ENCODE measurements at places on chromosomes 3 and 15.

- no peak for DNase-seq
- no peaks in the 10 kb centered on the region for H3K27me3 ChIP-seq
- H3K36me3 ChIP-seq, result no peaks in the 10 kb centered on the region
- H3K4me1 ChIP-seq, result no peaks in the 10 kb centered on the region
- H3K27ac ChIP-seq, result no peak overlapping the region
Observed at GRCh38 chr15:97114900-97115760, 784.6 kb downstream of the NR2F2 start.

- no peaks in the 10 kb centered on the region for H3K36me3 ChIP-seq
- no peaks in the 10 kb centered on the region for H3K4me1 ChIP-seq
- H3K27ac ChIP-seq, result no peak overlapping the region
- H3K27me3 ChIP-seq, result no peaks in the 10 kb centered on the region
- no peak overlapping the region for H3K4me3 ChIP-seq
Observed at GRCh38 chr15:53675832-53676231, 83.6 kb downstream of the WDR72 start.

GRCh38 chr3:6066397-6066796 is 794.5 kb upstream of the GRM7 start:
- no peaks in the 10 kb centered on the region for H3K4me1 ChIP-seq
- H3K4me3 ChIP-seq, result no peak overlapping the region
- H3K27ac ChIP-seq, result no peak overlapping the region
- DNase-seq, result no peak
- H3K36me3 ChIP-seq, result no peaks in the 10 kb centered on the region
- no peaks in the 10 kb centered on the region for H3K27me3 ChIP-seq

DNA sequence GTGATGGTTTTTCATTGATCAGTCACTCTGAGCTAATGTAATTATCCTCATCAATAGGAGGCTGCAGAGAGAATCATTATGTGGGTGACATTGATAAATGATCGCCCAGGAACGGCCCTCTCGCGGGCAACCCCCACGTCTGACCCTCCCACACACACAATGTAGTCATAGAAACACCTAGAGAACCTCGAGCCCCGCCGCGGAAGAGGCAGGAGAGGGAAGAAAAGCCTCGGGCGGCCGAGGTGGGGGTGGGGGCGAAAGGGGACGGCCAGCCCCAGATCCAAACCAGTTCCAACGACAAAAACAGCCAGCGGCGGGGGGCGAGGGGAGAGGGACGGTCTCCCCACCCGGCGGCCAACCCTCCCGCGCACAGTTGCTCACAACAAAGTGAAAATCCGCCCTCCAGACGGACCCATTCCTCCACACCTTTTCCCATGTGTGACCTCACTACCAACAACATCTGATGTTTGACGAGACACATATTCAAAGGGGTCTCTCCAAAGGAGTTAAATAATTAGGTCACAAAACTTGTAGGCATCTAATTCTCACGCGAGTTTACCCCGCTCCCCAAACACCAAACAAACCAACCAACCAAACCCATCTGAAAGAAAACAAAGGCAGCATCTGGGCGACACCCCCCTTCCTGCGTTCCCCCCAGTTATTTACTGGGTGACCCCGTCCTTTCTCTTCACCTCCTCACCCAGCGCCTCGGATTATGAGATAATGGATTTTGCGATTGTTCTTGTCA is 213.0 kb downstream of the MEIS2 start:
- 0 out of 2 replicates have a peak, but pooled peaks cover 6% of the 10 kb centered on the region for H3K27me3 ChIP-seq
- peaks cover 14% of the 10 kb centered on the region for H3K4me1 ChIP-seq
- DNase-seq, result peak; percentile 23
- peaks cover 28% of the 10 kb centered on the region for H3K36me3 ChIP-seq

GRCh38 chr3:88282528-88283241 is 132.9 kb downstream of the C3orf38 start:
- no peaks in the 10 kb centered on the region for H3K36me3 ChIP-seq
- no peak overlapping the region for H3K27ac ChIP-seq
- DNase-seq, result no peak
- no peak overlapping the region for H3K4me3 ChIP-seq

DNA sequence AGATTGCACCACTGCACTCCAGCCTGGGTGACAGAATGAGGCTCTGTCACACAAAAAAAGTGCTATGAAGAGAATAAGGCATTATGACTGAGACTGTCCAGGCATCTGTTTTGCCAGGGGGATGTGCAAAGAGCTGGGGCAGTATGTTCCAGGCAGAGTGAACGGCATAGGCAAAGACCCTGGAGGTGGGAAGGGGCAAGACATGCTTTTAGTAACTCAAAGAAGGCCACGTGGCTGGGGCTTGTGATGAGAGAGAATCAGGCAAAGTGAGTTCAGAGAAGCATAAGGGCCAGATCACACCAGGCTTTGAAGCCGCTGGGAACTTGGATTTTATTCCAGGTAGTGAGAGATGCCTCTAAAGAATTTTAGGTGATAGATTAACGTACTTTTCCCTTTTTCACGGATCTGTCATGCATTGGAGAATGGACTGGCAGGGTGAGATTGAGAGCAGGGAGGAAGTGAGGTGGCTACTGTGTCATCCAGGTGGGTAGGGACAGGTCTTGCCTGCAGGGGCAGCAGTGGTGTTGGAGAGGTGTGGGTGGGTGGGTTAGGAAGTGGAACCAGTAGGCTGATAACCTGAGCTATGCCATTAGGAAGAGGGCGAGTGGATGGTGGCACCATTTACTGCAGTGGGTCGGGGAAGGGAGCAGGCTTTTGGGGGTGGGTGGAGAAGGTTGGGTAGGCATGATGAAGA is 31.7 kb downstream of the ATP2B2 start:
- no peak overlapping the region for H3K4me3 ChIP-seq
- H3K4me1 ChIP-seq, result no peaks in the 10 kb centered on the region
- peaks cover 16% of the 10 kb centered on the region for H3K27me3 ChIP-seq
- no peak overlapping the region for H3K27ac ChIP-seq

DNA sequence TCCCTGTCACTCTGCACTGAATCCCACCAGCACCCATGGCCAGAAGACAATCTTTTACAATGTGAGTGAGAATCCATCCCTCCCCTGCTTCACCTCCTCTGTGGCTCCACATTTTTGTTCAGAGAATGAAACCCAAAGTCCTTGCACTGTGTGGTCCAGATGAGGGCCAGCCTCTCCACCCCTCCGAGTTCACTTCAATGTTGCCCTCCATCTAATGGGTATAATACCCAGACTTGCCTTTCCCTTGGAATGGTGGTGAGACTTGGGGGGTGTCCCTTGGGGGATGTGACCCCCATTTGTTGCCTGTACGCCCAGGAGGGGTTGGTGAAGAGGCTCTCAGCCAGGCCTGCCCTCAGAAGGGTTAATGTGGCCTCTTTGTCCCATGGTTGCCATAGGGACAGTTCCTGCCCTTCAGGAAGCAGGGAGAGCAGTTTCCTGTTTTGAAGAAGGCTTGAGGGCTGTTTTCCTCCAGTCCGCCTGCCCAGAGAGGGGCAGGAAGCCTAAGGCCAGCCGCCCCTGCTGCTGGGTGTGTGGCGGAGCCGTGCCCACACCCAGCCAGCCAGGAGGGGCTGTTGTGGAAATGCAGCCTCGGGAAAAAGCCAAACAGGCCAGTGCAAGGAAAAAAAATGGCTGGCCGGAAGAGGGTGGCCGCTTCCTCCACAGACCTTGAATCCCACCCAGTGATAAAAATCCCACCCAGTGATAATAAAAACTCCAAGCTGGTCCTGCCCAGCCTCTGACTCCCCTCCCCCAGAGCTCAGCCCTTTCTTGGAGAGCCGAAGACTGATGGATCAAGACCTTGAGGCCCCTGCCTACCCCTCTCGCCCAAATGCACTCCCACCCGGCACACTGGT is 14.6 kb upstream of the FGD5 start:
- no peak overlapping the region for H3K4me3 ChIP-seq
- H3K4me1 ChIP-seq, result no peaks in the 10 kb centered on the region
- no peaks in the 10 kb centered on the region for H3K36me3 ChIP-seq

DNA sequence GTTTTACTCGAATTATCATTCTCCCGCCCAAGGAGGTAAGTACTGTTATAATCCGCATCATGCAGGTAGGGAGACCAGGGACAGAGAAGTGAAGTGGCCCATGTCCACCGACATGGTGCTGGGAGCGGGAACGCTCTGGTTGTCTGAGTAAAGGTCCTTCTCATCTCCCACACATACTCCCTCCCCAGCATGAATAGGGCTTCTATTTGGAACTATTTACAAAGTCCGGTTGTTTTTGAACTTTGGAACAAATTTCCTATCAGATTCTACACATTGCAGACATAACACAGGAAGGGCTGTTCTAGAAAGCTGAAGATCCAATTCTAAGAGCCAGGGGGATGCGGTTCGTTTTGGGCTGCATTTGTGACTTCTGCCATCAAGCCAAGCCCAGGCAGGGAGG is 94.8 kb upstream of the TLE3 start:
- no peaks in the 10 kb centered on the region for H3K36me3 ChIP-seq
- no peak overlapping the region for H3K27ac ChIP-seq
- no peaks in the 10 kb centered on the region for H3K27me3 ChIP-seq
- peaks cover 19% of the 10 kb centered on the region for H3K4me1 ChIP-seq
- no peak overlapping the region for H3K4me3 ChIP-seq

- no peak overlapping the region for H3K27ac ChIP-seq
- no peaks in the 10 kb centered on the region for H3K36me3 ChIP-seq
- H3K27me3 ChIP-seq, result no peaks in the 10 kb centered on the region
- peaks cover 12% of the 10 kb centered on the region for H3K4me1 ChIP-seq
Observed at GRCh38 chr15:35481064-35481463, 64.9 kb downstream of the DPH6 start.

- peaks cover 22% of the 10 kb centered on the region for H3K27me3 ChIP-seq
- H3K4me1 ChIP-seq, result no peaks in the 10 kb centered on the region
- H3K27ac ChIP-seq, result no peak overlapping the region
- no peak for DNase-seq
Observed at GRCh38 chr3:128432301-128432970, 34.3 kb downstream of the DNAJB8 start.

- DNase-seq, result no peak
- H3K4me3 ChIP-seq, result no peak overlapping the region
- H3K4me1 ChIP-seq, result no peaks in the 10 kb centered on the region
- no peaks in the 10 kb centered on the region for H3K36me3 ChIP-seq
- no peaks in the 10 kb centered on the region for H3K27me3 ChIP-seq
Observed at GRCh38 chr3:988785-989184, 104.0 kb upstream of the CNTN6 start.

GRCh38 chr15:39365161-39365560 is 215.7 kb upstream of the THBS1 start:
- peak; percentile 74 for DNase-seq
- H3K27me3 ChIP-seq, result no peaks in the 10 kb centered on the region
- no peak overlapping the region for H3K4me3 ChIP-seq
- H3K27ac ChIP-seq, result peak overlapping the region; percentile 91

- no peaks in the 10 kb centered on the region for H3K36me3 ChIP-seq
- no peaks in the 10 kb centered on the region for H3K27me3 ChIP-seq
- H3K4me3 ChIP-seq, result no peak overlapping the region
- DNase-seq, result peak; percentile 41
Observed at GRCh38 chr15:74400915-74401757, 32.6 kb downstream of the SEMA7A start.

DNA sequence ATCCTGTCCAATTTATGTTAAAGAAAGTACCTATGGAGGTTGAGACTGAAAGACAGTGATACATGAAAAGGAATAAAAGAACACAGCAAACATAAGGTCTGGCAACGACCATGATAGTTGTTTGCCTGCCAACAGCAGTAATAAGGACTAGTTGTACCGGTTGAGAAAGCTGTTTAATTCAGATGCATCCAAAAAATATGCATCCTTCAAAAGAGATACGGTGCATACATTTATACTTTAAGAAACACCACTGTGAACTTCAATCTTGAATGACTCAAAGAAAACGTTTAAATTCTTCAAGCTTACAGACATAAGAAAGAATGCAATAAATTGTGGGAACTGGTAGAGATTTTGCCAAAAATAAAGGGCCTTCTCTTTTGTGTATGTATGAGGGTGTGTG is 492.1 kb downstream of the NLGN1 start:
- no peaks in the 10 kb centered on the region for H3K27me3 ChIP-seq
- no peaks in the 10 kb centered on the region for H3K36me3 ChIP-seq
- peak overlapping the region; percentile 10 for H3K27ac ChIP-seq
- H3K4me3 ChIP-seq, result peak overlapping the region; percentile 1

- H3K27ac ChIP-seq, result peak overlapping the region; percentile 92
- peak; percentile 93 for DNase-seq
- peaks cover 25% of the 10 kb centered on the region for H3K4me1 ChIP-seq
- H3K4me3 ChIP-seq, result peak overlapping the region; percentile 47
- H3K27me3 ChIP-seq, result no peaks in the 10 kb centered on the region
Observed at GRCh38 chr3:15983232-15983631, 185.5 kb upstream of the ANKRD28 start.

DNA sequence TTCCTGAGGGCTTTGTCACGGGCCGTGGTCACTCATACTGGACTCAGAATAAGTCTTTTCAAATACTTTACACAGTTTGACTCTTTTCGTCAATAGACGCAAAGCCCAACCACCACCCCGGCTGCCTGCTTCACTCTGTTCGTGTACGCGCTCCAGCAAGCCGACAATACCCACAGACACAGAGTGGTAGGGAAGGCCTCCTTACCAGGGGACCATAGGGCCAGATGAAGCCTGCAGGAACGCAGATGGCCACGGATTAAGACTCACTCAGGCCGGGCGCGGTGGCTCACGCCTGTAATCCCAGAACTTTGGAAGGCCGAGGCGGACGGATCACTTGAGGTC is 29.7 kb downstream of the EFCAB12 start:
- H3K27ac ChIP-seq, result peak overlapping the region; percentile 72
- H3K4me1 ChIP-seq, result peaks cover 6% of the 10 kb centered on the region
- peak overlapping the region; percentile 98 for H3K4me3 ChIP-seq
- peak; percentile 70 for DNase-seq

DNA sequence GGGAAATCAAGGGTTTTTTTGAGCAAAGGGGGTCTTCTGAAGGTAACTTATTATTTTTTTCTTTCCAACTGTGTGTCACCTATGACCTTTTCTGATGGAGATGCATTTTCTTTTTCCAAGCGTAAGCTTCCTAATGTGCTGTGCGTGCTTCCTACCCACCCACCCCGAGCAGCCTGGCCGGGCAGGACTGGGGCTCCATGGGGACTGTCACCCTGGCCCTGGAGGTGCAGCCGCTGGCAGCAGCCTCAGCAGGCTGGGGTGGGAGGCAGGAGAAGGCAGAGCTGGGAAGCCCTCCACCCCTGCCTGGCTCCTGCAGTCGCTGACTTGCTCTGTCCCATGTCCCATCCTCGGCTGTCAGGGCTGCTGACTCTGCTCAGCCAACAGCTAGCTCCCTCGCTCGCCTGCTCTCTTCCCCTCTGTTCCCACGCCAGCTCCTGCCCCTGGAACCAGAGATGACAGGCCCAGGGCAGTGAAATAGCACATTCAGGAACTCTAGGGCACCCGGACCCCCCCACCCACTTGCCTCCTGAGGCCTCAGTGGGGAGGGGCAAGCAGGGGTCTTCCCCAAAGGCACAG is 21.4 kb downstream of the IDH2 start:
- peaks cover 5% of the 10 kb centered on the region for H3K36me3 ChIP-seq
- H3K4me1 ChIP-seq, result no peaks in the 10 kb centered on the region
- no peak overlapping the region for H3K4me3 ChIP-seq
- no peak for DNase-seq
- H3K27me3 ChIP-seq, result no peaks in the 10 kb centered on the region

DNA sequence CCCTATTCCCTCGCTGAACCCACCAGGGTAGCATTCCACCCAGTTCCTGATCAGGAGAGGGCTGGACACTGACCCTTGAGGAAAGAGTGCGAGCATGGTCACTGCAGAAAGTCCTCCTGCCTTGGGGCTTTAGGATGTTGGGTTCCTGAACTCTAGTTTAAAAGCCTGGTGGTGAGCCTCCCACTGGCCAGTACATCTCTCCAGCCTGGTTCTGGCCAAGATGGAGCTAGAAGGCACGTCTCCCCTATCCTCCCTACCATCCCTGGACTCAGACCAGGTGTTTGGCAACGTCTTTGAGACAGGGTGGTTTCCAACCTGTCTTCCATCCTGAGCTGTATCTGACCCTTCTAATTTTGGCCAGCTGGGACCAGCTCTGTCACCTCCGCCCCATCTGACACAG is 31.4 kb downstream of the NBEAL2 start:
- no peaks in the 10 kb centered on the region for H3K36me3 ChIP-seq
- H3K4me1 ChIP-seq, result peaks cover 5% of the 10 kb centered on the region

All from GM23248 (cell line).